Stimulated activated CD4-positive, alpha-beta T cell treated with anti-CD3 and anti-CD28 coated beads, TNF-alpha, amount 100 ng/mL, for 48 hours (primary cell): ENCODE measurements at places on chromosomes 3 and 15.

DNA sequence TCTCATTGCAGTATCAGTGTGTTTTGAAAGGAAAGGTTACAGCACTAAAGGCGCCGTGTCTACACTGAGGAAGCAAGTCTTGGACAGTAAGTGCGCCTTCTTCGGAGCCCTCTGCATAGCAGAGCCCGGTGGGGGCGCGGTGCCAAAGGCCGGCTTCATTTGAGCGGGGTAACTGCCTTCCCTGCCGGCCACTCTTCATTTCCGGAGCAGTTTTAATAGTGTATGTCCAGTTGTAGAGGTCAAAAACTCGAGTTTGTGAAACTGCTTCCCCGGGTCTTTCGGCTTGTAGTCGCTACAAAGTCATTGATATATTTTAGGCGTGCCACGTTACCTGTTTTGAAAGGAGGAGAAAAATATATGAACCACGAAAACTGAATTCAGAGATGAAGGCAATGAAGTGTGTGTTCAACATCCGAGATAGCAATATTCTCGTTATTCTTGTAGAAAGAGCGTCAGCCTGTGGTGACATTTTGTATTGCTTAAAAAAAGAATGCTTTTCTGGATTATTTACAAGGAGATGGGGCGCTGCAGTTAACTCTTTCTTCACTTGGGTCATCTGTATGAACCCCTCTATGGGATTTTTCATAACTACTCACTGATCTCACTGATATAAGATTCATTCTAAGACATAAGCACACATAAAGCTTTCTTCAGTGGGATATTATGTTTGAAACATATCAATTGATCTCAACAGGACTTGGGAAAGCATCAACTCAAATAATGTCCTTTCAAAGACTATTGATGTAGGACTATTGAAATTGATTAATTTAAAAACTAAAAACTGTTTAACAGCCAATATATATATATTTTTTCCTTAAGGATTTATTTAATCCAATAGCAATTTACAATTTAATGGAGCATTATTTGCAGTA, 3.0 kb downstream of the ALCAM start:
- DNase-seq = peak; percentile 21

DNA sequence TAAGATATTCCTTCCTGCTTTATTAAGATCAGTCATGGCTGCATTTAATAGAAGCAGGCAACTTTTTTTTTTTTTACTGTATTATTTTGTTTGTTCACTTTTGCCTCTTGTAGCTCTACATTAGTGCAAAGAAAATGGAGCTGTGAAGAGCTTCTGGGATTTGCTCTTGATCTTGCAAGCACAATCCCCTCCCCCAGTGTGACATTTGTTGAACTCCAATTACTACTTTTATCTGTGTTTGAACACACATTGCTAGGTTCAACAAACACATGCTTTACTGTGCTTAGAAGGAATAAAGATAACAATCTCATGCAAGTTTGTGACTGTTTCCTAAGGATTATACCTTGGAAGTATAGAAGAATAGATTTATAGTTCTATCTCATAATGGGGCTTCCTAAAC, 648.8 kb downstream of the NLGN1 start:
- no peak for DNase-seq

DNA sequence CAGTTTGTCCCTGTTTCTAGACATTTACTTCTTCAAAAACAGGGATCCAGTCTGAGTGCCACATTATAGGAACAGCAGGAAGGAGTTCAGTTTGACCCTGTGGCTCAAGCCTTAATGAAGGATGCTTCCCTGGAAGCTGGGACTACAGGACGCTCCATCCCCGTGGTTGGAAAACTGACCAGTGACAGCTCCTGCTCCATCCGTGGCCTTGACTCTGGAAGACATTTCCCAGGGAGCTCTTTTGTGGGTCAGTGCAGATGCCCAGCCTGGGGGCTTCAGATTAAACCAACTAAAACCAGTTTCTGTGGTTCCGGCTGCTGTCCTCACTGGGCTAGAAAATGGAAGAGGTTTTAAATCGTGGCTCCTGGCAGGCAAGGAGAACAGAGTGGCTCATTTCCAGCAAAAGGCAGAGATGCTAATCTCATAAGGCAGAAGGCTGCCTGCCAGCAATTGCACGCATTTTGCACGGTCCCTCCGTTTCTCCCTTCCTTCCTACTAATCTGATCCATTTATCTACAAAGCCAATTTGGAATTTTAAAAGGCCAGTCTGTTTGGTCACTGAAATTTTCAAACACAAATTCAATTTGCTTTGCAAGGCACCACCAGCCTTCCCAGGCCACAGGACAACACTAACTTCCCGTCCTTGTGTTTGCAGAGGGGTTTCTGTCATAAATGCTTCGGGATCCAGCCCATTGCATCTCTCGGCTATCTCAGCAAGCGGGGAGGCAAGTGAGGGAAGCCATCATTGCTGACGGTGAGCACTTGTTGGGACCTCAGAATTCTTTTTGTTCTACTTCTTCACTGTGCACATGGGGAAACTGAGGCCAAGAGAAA, 6.2 kb upstream of the SSUH2 start:
- no peak for DNase-seq

DNA sequence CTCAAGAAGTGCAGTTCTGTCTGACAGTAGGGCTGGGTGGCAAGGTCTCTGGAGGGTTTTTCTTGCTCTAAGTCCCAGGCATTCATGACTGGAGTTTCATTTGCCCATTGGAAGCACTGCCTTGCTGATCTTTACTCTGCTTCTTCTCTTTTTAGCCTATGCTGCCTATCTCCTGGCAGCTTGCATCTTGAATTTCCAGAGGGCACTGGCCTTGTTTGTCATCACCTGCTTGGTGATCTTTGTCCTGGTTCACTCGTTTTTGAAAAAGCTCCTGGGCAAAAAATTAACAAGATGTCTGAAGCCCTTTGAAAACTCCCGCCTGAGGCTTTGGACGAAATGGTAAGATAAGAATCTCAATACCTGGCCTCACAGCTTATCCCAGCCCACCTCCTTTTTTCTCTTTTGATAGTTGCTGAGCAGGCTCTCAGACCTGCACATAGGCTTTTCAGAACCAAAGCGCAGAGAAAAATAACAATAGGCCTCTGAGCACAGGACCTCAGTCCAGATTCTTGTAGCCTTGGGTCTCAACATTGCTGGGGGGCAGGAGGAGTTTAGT, 10.9 kb downstream of the SLC28A2 start:
- DNase-seq = no peak

GRCh38 chr3:42056840-42057239, 34.3 kb upstream of the TRAK1 start:
- DNase-seq = no peak

GRCh38 chr3:110381992-110382391, 689.6 kb upstream of the NECTIN3 start:
- DNase-seq = no peak

DNA sequence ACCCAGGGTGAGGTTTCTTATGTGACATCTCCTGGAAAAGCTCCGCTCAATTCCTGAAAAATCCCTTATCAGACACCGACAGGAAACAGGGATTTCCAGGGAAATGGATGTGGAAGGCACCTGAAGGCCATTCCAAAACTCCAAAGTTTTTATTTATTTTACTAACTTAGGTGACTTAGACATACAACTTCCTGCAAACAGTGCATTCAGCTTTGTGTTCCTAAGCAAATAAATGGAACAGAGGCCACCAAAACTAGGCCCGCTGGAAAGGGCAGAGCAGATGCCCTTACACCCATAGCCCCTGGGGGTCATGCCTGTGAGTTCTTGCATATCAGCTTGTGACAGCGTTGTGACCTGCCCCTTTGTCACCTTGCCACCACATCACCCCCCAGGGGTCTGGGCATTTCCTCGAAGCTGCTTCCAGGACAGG, 239.4 kb downstream of the XXYLT1 start:
- no peak for DNase-seq

DNA sequence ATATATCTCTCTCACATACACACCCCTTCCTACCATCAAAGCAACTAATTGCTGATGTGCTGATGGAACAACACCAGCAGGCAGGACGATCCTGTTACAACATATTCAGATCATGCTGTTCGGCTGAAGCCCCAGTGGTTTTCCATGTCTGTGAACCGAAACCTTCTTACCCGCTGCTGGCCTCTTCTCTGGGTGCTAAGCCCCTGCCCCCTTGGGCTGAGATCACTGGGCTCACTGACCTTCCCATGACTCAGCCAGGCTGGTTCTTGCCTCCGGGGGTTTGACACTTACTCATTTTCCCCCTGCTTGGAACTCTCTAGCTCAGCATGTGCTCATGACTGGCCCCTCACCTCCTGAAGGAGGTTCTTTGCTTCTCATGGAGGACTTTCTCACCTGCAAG, 122.0 kb upstream of the RGMA start:
- no peak for DNase-seq

GRCh38 chr3:156675830-156676767, 1.7 kb downstream of the TIPARP start:
- DNase-seq = peak; percentile 4

DNA sequence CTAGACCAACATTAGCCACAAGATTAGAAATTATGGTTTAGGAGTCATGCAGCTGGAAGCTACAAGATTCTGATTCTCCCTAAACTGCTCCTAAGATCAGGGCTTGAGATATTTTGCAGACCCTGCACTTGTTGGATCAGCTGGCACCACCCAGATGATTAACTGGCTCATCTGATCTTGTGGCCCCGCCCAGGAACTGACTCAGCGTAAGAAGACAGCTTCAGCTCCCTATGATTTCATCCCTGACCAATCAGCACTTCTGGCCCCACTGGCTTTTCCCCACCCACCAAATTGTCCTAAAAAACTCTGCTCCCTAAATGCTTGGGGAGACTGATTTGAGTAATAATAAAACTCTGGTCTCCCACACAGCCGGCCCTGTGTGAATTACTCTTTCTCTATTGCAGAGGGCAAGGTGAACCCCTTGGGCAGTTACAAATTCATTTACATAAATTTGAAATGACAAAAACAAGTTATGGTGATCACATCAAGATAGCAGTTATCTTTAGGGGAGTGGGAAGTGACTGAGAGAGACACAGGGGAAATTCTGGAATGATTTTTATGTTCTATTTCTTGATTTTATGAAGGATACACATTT, 76.5 kb downstream of the CD200R1L start:
- peak; percentile 32 for DNase-seq

- no peak for DNase-seq
Observed at GRCh38 chr3:184584464-184584891, 22.9 kb downstream of the EPHB3 start.
